ENCODE measurements at places on chromosomes 4 and X.

DNA sequence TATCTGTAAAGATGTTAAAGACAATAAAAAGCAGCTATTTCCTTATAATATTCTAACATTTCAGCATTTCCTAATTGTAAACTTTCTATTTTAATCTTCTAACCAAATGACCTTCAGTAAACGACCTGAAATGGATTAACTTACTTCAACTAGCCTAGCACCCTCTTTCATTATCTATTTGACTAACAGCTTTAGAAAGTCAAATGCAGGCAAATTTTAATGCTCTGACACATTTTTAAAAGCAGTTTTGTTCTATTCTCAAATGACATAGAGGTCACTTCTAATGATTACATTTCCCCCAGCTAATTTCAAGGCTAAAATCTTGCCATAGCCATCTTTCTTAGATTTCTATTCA, 41.9 kb downstream of the SLC7A11 start:
- no peak for DNase-seq

GRCh38 chrX:15441464-15441863, 51.7 kb downstream of the PIR start:
- DNase-seq, result no peak

- DNase-seq, result no peak
Observed at GRCh38 chrX:71995122-71995521, 84.5 kb downstream of the NHSL2 start.

DNA sequence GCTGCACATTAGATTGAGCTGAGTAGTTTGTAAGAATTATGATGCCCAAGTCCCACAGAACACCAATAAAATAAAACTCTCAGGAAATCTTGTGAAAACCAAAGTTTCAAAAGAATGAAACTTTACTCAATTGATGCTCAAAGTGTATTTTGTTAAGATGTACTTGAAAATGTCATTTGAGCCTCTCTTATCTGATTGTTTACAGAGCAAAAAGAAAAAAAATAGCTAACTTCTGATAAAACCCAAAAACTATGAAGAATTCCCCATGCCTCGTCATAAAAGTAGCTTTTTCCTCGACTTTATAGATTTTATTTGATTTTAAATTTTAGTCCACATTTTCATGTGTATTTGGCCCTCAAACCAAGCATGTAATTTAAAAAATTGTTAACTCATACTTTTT, 521.5 kb upstream of the FTHL17 start:
- no peak for DNase-seq

GRCh38 chr4:53171797-53172196, 194.1 kb downstream of the SCFD2 start:
- no peak for DNase-seq

- no peak for DNase-seq
Observed at GRCh38 chrX:97882306-97882705, 998.6 kb downstream of the RPA4 start.

DNA sequence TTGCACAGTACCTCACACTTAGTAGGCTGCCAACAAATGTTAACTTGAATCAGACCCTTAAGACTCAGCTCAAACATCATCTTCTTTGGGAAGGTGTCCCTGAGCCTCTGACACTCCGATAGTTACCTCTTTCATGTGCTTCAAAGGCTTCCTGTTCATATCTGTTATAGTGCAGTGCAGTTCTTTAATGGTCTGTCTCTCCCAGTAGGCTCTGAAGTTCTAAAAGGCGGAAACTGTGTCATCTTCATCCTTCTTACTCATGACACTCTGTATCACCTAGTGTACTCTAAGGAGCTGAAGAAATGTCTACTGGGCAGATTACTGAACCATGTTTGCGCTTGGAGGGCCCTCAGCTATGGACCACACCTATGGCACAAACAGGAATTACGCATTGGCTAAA, 2.1 kb upstream of the DIAPH2 start:
- DNase-seq, result peak; percentile 37

GRCh38 chr4:118767109-118767508, 68.8 kb downstream of the SEC24D start:
- DNase-seq, result no peak

- no peak for DNase-seq
Observed at GRCh38 chr4:188459381-188459780, 320.1 kb downstream of the TRIML1 start.

DNA sequence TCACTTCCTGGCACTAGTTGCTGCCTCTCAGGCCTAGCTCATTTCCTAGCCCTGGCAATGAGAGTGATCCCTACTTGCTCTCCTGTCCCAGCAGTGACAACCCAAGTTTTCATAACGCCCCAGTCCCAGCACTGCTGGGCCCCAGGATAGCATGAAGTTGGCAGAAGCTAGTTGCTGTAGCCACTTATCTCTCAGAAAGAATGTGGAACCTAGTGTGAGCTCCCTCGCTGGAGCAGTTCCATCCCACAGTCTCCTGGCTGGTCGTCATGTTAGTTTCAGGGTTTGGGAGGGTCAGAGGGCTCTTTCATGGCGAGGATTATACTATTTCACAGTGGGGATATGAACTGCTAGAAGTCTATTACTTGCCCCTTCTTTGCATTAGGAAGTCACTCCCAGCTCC, 5.1 kb downstream of the PF4 start:
- no peak for DNase-seq

DNA sequence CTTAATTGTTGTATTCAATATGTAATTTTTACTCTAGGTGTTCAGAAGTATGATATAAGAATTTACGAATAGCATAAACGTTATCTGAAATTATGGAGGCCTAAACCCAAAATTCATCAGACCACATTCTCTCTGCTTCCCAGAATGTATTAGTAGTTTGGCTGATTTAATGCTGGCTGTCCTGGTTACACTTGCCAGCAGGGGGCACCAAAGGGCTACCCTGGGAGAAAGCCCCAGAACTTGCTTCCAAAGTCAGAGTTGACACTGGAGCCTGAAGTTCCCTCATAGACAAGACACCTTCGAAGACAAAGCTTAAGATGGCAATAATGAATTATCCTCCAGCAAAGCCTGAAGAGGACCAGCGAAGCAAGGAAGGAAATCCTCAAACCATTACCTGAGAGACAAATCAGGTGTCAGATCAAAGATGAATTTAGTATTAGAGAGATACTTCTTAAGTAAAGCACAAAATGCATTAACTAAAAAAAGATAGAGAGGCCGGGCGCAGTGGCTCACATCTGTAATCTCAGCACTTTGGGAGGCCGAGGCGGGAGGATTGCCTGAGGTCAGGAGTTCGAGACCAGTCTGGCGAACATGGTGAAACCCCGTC, 11.3 kb upstream of the ANOS1 start:
- DNase-seq, result peak; percentile 47

DNA sequence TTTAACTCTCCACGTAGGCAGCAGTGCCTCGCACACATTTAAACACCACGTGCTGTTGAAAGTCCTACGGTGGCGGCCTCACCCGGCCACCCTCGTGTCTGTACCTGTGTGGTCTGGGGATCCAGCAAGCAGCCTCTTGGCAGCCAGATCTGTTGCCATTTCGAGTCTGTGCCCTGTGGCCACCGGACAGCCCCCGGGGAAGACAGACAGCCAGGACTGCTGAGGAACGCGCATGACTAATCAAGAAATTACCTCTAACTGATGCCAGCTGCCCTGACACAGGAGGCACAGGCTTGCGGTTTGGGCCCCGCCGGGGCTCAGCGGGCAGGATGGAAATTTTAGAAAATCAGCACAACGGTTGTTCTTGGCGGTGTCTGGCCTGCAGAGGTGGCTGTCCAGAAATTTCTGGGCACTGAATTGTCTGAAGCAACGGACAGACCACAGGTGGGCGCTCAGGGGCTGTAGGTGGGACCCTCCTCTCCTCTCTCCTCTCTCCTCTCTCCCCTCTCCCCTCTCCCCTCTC, 15.6 kb upstream of the ASMTL start:
- peak; percentile 83 for DNase-seq

- DNase-seq, result peak; percentile 94
Observed at GRCh38 chrX:52261463-52262194, 76.9 kb downstream of the MAGED4 start.

DNA sequence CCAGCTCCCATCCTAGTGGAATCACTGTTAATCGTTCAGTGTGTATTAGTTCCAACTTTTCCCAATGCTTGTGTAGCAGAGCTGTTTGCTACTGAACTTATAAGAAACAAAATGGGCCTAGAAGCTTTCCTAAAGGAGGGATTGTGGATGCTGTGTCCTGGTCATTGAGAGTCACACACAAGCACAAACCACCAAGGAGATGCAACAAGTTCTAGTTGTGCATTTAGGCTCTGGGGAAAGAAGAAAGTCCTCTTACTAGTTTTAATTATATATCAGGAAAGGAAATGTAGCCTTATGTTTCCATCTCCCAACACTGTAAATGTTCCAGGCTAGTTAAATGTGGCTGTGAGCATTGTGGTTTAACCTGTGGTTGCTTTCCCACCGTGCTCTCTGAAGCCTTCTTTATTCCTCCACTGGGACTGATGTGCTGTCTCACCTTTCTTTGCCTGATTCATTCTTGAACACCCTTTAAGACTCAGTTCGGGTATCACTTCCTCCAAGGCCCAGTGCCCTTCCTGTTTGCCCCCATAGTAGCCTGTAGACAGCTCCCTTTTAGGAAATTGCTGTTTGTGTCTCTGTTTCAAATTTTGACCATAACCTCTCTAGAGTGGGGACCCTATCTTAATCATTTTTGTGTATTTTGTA, 34.3 kb downstream of the ATP10D start:
- no peak for DNase-seq

DNA sequence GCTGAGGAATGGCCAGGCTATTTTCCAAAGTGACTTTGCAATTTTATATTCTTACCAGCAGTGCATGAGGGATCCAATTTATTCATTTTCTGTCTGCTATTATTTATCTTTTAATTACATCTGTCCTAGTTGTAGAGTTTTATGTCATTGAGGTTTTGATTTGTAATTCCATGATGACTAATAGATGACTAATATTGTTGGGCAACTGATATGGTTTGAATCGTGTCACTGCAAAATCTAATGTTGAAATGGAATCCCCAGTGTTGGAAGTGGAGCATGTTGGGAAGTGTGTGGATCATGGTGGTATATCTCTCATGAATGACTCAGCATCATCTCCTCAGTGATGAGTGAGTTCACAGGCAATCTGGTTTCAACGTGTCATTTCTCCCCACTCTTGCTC, 201.5 kb downstream of the TBX22 start:
- DNase-seq, result no peak

GRCh38 chrX:116317409-116317808, 119.0 kb upstream of the SLC6A14 start:
- DNase-seq, result no peak

DNA sequence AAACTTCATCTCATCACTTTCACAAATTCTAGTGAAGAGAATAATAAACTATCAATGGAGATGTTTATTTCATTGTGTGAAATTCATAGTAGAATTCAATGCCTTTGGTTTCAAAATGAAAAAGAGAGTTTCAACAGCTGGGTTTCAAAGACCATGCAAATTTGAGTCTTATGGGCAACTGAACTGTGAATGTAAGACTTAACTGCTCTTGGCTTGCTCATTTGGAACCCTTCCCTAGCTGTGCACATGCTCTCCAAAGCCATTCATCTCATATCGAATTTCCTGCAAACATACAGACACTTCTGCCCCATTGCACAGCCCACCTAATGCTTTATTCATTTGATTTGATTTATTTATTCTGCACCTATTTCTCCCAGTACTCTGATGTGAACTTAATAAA, 154.5 kb downstream of the GRXCR1 start:
- DNase-seq, result no peak

- no peak for DNase-seq
Observed at GRCh38 chrX:1368385-1368698, 23.6 kb downstream of the SLC25A6 start.

DNA sequence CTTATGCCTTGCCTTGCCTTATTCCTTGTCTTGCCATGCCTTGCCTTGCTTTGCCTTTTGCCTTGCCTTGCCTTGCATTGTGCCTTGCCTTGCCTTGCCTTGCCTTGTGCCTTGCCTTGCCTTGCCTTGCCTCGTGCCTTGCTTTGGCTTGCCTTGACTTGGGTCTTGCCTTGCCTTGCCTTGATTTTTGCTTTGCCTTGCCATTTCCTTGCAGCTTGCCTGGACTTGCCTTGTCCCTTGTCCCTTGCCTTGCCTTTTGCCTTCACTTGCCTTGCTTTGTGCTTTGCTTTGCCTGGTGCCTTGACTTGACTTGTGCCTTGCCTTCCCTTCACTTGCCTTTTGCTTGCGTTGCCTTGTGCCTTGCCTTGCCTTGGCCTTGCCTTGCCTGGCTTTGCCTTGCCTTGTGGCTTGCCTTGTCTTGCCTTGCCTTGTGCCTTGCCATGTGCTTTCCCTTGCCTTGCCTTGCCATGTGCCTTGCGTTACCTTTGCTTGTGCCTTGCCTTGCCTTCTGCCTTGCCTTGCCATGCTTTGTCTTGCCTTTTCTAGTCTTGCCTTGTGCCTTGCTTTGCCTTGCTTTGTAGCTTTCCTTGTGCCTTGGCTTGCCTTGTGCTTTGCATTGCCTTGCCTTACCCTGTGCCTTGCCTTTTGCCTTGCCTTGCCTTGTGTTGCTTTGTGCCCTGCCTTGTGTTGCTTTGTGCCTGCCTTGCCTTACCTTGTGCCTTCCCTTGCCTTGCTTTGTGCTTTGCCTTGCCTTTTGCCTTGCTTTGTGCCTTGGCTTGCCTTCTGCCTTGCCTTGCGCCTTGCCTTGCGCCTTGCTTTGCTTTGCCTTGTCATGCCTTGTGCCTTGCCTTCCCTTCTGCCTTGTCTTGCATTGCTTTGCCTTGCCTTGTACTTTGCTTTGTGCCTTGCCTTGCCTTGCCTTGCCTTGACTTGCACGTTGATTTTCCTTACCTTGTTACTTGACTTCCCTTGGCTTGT, 92.8 kb downstream of the TAB3 start:
- DNase-seq, result no peak

DNA sequence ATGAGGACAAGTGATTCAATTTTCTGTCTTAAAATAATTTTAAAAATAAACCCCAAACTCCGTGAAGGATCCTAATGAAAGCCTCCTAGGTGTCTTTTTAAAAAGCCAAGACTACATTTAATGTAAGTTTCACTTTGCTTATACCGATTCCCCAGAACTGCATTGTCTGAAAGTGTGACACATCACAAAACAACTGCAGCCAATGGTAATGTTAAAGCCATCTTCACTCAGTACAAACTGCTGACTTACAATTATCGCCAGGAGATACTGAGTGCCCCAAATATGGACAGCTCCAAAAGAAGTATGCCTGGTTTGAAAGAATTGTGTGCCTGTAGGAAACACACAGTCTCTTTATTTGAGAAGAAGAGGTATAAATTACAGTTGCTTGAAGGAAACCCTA, 73.7 kb upstream of the SPANXB1 start:
- DNase-seq, result no peak

- no peak for DNase-seq
Observed at GRCh38 chr4:78704981-78705683, 71.0 kb upstream of the BMP2K start.

Measured in CD4-positive, alpha-beta T cell treated with Interleukin-4 for 1 hour (primary cell).